ENCODE measurements at places on chromosomes 7 and 10. TPM values are rescaled to one million over a fixed set of nuclear protein-coding genes. Genes with fewer than 3 reads are reported as not detected.

- H3K36me3 ChIP-seq: no peaks in the 10 kb centered on the region
- H3K4me1 ChIP-seq: peaks cover 32% of the 10 kb centered on the region
Measured at GRCh38 chr10:6279540-6280267, 77.0 kb downstream of the PFKFB3 start.

DNA sequence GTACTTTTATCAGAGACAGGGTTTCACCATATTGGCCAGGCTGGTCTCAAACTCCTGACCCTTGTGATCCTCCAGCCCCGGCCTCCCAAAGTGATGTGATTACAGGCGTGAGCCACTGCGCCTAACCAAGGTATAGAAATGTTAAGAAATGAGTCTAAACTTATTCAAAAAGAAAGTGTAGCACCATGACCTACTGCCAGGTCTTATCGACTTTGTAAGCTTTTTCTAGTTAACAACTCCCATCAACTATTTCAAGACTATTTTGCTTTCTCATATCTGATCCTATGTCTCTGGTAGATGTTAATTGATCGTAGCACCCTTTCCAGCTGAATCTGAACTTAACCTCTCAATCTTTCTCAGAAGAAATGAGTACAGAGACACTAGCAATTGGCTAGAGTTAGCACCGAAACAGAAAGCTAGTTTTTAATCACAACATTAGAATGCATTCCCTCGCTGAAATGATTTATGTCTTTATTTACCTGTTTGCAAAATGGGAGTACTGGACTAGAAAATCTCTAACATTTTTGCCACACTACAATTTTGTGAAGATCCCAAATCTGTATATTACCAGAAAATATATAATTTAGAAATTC is 114.0 kb upstream of the HGF start:
- H3K27me3 ChIP-seq: no peaks in the 10 kb centered on the region
- no peak for DNase-seq
- H3K4me1 ChIP-seq: peaks cover 26% of the 10 kb centered on the region

GRCh38 chr10:77268721-77269120 is 368.9 kb downstream of the KCNMA1 start:
- H3K36me3 ChIP-seq: peaks cover 1% of the 10 kb centered on the region
- no peak overlapping the region for H3K4me3 ChIP-seq
- DNase-seq: no peak
- H3K27me3 ChIP-seq: no peaks in the 10 kb centered on the region
- H3K4me1 ChIP-seq: peaks cover 21% of the 10 kb centered on the region

The KLLN gene
- total RNA-seq: 0.72 TPM

GRCh38 chr10:4802711-4803487 is 23.1 kb upstream of the AKR1E2 start:
- H3K4me1 ChIP-seq: peaks cover 19% of the 10 kb centered on the region
- no peaks in the 10 kb centered on the region for H3K27me3 ChIP-seq
- H3K36me3 ChIP-seq: no peaks in the 10 kb centered on the region
- H3K27ac ChIP-seq: no peak overlapping the region

Data from chondrocyte (in vitro differentiated cells).